SIG-M5 (cell line): ENCODE measurements at places on chromosomes 12 and 14.

GRCh38 chr14:69876221-69876847 lies 2.9 kb upstream of the SMOC1 start:
- DNase-seq = no peak

DNA sequence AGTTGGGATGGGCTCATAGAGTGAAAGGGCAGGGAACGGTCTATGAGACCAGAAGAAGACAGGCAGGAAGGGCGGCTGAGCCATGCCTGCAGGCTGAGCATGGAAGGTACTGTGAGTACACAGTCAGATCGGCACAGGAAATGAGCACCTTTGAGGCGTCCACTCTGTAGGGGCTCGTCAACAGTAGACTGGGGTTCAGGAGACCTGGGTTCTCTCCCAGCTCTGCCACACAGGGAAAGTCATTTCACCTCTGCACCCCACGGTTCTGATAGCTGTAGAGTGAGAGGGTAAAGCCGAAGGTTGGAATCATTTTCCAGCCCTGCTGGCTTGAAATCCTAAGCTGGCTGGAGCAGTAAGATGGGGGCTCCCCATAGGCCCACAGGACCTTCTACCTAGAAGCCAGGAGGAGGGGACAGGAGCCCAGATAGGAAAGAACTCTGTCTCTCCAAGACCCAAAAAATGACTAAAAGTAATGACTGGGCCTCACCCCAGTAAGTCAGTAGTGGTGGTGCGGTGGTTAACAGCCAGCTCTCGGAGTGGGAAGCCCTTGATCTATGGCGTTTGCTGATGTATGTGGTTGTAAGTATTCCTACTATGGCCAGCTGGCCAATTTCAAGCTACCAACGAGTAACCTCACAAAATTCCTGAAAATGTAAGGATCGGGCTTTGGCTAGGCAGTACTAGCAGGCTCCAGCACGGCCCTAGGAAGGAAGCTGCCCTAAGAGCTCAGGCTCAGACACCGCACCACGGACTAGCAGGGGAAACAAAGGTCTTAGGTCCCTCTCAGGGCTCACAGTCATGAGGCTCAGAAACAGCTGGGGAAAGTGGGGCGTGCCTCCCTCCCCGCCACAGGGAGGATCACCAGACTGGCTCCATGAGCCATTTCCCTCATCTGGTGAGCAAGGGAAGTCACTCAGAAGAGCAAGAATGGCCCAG lies 10.3 kb upstream of the CD27 start:
- no peak for DNase-seq

DNA sequence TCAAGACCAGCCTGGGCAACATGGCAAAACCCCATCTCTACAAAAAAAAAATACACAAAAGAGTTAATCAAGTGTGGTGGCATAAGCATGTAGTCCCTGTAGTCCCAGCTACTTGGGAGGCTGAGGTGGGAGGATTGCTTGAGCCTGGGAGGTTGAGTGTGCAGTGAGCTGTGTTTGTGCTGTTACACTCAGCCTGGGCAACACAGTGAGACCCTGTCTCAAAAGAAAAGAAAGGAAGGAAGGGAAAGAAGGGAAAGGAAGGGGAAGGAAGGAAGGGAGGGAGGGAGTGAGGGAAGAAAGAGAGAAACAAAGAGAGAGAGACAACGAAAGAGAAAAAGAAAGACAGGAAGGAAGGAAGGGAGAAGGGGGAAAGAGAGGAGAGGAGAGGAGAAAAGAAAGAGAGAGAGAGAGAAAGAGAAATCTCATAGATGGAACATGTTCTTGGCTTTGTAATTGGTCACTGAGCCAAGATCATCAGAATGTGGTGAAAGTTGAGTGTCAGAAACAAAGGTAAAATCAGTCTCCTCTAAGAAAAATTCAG lies 26.8 kb upstream of the NAP1L1 start:
- DNase-seq = no peak

DNA sequence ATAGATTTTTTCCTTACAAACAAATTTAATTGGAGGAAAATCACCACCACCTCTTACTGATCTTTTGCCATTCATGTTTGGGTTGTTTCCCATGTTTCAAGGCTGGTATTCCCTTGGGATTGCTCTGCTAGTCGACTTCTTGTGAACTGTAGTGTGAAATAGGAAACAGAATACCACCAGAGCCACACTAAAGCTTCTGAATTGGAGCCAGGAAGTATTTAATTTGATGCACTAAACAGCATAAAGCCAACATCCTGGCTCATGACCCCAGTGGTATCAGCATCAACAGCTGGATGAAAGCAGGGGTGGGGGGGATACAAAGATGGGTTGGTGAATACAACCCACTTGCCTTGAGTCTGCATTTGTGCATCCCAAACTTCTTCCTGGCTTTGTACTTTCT lies 127.5 kb downstream of the TBC1D30 start:
- DNase-seq = no peak

- no peak for DNase-seq
These were observed 87.6 kb downstream of the SYNE2 start for GRCh38 chr14:63940387-63940786.

DNA sequence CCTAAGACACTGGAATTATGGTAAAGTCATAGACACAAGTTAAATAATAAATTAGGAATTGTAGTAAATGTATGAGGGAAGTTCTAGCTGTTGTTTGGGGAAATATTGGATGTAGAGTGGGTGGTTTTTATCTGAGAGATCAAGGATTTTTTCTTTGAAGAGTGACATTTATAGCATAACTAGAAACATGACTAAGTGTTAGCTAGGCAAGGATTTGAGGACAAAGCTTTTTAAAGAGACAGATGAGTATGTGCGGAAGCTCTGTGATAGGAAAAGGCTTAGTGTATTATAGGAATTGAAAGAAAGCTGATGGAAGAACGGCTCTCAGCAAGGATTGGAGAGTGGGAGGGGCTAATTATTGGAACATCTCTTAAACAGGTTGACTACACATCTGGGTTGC lies 24.5 kb downstream of the PDZRN4 start:
- no peak for DNase-seq

DNA sequence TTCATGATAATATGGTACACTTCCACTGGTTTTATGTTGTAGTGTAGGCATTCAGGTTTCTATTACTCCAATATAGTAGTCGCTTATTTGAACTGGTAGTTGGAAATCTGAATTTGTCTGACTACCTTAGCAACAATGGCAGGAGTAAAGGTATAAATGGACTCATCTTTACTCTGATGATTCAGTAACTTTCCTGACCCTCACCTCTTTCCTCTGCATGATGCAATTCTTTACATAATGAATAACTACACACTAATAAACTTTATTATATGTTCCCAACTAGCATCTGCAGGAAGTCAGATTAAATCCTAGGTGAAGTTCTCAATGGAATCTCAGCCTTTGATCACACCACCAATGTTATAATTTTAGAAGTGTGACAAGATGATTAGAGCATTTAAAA lies 70.5 kb upstream of the ATP2B1 start:
- DNase-seq = no peak

DNA sequence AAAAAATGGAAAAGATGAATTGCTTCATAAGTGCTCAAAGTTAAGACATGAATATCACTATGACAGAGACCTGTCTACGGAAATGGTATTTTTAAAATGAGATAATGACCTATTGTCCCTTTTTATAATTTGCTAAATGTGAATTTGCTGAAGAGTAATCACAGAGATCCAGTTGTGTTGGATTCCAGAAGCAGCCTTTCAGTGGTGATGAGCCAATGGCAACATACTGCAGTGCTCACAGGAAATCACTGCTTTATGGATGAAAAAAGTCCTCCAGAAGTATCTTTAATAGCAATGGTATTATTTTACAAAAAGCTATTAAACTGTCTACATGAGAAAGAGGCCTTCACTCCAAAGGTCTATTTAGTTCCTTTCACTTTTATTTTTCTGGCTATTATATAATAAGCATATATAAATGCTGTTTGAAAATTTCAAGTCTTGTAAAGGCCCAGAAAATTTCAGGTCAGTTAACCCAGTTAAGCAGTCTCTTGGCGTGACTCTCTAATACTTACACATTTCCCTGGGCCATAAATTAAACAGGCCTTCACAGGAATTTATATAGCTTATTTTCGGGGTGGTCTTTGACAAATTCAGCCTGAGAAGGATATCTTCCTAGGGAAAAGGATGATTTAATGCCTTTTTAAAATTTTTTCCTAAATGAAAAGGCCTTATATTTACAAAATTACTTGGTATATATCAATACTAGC lies 55.4 kb downstream of the KCNJ8 start:
- DNase-seq = no peak

DNA sequence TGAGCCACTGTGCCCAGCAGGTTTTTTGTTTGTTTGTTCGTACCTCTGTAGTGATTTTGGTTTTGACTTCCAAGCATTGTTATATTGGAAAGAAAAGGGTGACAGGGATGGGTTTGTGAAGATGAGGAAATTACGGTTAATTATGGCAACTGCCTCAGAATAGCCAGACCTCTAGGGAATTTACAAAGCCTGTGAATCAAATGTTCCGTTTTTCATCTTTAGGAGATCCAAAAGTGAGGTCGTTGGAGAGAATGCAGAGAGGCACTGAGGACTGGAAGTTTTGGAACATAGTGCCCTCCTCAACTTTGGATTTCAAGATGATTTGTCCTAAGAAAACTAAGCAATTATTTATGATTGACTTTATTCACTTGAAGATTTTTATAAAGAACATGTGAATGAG lies 54.5 kb upstream of the EVL start:
- DNase-seq = no peak

GRCh38 chr12:27333403-27334009 lies 870 bp downstream of the BMAL2 start:
- DNase-seq = no peak
